M059J (cell line): ENCODE measurements at places on chromosomes 5 and 9.

GRCh38 chr5:99449786-99450185 lies 521.0 kb upstream of the CHD1 start:
- peak; percentile 5 for DNase-seq

GRCh38 chr9:7119612-7120011 lies 361.8 kb downstream of the KDM4C start:
- no peak for DNase-seq

- DNase-seq, result no peak
Observed at GRCh38 chr5:139138109-139138508, 60.1 kb downstream of the SIL1 start.

- DNase-seq, result no peak
Observed at GRCh38 chr9:68730570-68731235, 25.7 kb downstream of the PIP5K1B start.

- DNase-seq, result no peak
Observed at GRCh38 chr5:132463811-132464155, 26.8 kb downstream of the IRF1 start.

DNA sequence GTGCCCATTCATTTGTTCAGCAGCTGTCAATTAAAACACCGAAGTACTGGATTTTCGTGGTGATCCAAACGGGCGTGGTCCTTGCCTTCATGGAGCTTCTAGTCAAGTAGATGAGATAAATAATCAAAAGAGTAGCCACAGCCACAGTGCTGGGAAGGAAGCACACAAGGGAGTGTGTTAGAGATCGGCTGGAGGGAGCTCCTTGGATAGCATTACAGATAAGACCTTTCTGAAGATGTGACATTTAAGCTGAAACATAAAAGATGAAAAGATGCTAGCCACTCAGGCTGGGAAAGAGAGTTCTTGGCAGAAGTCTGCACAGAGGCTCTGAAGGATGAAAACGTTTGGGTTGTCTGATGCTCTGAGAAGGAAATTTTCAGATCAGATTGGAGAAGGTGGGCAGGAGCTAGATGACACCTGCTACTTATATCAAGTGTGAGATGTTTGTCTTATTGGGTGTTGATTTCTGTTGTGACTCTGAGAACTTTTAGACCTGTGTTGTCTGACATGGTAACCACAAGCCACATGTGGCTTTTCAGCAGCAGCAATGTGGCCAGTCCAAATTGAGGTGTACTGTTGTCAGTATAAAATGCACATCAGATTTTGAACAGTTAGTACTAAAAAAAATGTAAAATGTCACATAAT lies 123.9 kb downstream of the TLE4 start:
- no peak for DNase-seq

DNA sequence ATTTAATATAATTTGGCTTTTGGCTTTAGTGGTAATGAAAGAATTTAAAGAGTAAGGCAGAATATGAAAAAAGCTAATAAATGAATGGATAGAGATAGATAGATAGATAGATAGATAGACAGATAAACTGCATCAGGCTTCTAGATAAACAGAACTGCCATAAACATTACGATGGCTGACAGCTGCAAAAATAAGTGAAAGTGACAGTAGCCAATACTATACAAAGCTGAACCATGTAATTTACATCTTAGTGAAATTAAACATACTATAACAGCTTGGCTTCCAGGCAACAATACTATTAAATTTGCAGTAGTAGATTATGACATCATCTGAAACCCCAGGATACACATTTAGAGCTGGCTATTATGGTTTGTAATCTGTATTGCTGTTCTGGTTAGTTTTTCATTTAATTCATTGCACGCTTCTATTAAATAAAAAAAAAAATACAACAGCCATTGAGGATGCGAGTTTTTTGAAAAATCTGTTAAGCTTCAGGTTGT lies 1354.8 kb downstream of the PTPRD start:
- DNase-seq, result no peak

- no peak for DNase-seq
Observed at GRCh38 chr9:90322296-90322695, 320.3 kb downstream of the DIRAS2 start.

- DNase-seq, result peak; percentile 73
Observed at GRCh38 chr5:125372694-125373631, 626.5 kb upstream of the ZNF608 start.

- no peak for DNase-seq
Observed at GRCh38 chr5:24595329-24595728, 49.4 kb downstream of the CDH10 start.

DNA sequence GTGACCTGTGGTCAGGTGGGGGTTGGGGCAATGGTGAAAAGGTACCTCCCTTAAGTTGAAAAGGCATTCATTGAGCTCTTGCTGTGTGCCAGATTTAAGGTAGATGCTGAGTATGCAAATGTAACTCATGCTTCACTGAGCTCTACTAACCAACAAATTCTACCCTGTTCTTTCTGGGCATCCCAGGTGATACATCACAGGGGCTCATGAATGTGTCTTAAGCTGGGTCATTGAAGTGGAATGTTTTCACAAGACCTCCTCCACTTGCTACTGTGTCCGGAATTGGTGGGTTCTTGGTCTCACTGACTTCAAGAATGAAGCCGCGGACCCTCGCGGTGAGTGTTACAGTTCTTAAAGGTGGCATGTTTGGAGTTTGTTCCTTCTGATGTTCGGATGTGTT lies 362.8 kb upstream of the ZNF462 start:
- DNase-seq, result no peak

DNA sequence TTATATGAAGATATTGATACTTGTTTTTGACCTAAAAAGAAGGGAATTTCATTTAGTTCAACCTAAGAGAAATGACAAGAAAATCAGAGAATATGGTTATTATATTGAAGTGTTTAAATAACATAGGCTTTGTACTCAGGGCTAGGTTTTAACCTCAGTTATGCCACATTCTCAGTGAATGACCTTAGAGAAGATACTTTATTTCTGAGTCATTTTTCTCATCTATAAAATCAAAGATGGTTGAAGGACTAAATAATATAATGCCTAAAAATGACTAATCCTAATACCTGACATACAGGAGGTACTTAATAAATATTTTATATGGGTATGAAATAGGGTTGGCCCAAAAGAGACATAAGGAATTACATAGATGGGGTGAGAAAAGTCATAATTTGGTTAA lies 32.3 kb downstream of the DIMT1 start:
- DNase-seq, result no peak
